PC-9 (cell line): ENCODE measurements at places on chromosomes 7 and 10. TPM values are rescaled to one million over a fixed set of nuclear protein-coding genes. Genes with fewer than 3 reads are reported as not detected.

The PNLIPRP1 gene
- total RNA-seq = not detected in 2 replicates

The BICC1 gene
- total RNA-seq = not detected in 2 replicates

The OLAH gene
- not detected in 2 replicates for total RNA-seq

- DNase-seq = no peak
- no peak overlapping the region for H3K27ac ChIP-seq
- no peaks in the 10 kb centered on the region; the same call in 1 of the 2 replicates for H3K4me1 ChIP-seq
- H3K27me3 ChIP-seq = no peaks in the 10 kb centered on the region
- no peak overlapping the region for H3K4me3 ChIP-seq
Measured at GRCh38 chr7:13035233-13035632, 347.8 kb downstream of the ARL4A start.

DNA sequence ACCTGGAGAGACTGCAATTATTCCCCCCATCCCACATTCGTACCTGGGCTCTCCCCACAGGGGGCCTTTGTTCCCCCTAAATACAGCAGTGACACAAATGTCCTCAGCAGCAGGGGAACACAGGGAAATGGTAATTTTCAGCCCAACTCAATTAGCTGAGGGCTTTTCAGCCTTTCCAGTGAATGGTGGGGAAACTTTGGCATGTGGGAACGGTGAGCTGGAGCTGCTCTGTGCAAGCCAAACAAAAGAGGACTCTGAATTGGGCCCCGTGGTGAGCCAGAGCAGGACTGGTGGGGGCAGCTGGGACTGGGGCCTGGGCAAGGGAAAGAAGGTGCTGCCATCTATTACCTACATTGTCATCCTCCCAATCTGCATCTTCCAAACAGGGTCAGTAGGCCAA, 51.0 kb downstream of the FBXW4 start:
- no peaks in the 10 kb centered on the region for H3K4me1 ChIP-seq
- no peaks in the 10 kb centered on the region for H3K36me3 ChIP-seq
- H3K27ac ChIP-seq = no peak overlapping the region

DNA sequence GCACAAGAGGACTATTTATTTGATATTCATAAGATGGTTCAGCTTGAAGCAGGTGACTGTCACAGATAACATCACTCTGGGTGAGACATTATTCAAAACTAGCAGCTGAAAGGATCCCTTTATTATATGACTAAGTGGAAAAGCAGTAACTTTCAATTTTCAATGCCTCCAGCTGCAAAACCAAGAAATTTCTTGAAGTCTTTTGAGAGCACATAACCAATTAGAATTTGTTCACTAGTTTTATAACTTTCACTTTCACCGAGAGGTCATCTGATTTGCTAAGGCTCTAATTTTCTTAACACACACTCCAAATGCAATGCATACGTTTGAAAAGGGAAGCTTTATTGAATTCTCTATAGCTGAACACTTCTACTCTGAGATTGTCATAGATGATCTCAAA, 88.6 kb upstream of the KLF14 start:
- H3K4me3 ChIP-seq = no peak overlapping the region
- H3K4me1 ChIP-seq = no peaks in the 10 kb centered on the region
- H3K36me3 ChIP-seq = peaks cover 5% of the 10 kb centered on the region; the same call in 1 of the 2 replicates
- H3K27me3 ChIP-seq = no peaks in the 10 kb centered on the region
- H3K27ac ChIP-seq = no peak overlapping the region
- DNase-seq = no peak

DNA sequence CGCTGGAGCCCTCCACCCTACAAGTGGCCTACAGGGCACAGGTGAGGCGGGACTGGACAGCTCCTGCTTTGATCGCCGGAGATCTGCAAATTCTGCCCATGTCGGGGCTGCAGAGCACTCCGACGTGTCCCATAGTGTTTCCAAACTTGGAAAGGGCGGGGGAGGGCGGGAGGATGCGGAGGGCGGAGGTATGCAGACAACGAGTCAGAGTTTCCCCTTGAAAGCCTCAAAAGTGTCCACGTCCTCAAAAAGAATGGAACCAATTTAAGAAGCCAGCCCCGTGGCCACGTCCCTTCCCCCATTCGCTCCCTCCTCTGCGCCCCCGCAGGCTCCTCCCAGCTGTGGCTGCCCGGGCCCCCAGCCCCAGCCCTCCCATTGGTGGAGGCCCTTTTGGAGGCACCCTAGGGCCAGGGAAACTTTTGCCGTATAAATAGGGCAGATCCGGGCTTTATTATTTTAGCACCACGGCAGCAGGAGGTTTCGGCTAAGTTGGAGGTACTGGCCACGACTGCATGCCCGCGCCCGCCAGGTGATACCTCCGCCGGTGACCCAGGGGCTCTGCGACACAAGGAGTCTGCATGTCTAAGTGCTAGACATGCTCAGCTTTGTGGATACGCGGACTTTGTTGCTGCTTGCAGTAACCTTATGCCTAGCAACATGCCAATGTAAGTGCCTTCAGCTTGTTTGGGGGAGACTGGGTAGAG, at the start of gene COL1A2:
Gene COL1A2, plus strand, starts transcription at position 459 of the 704 bp plus-strand sequence. Its CDS starts 137 bp downstream, at position 596.
- no peak within 1 kb of the TSS for H3K4me3 ChIP-seq
- H3K36me3 ChIP-seq = no peaks in the 10 kb centered on the region
- H3K4me1 ChIP-seq = no peaks in the 10 kb centered on the region
- DNase-seq = no peak
- H3K27ac ChIP-seq = no peak within 1 kb of the TSS

GRCh38 chr10:96891840-96892239, 59.7 kb downstream of the LCOR start:
- H3K4me1 ChIP-seq = peaks cover 20% of the 10 kb centered on the region
- no peak overlapping the region for H3K27ac ChIP-seq
- no peak for DNase-seq
- H3K27me3 ChIP-seq = no peaks in the 10 kb centered on the region
- H3K36me3 ChIP-seq = 0 out of 2 replicates have a peak, but pooled peaks cover 4% of the 10 kb centered on the region

The IRF5 gene
- total RNA-seq = 3.4 and 5.8 TPM in 2 replicates

DNA sequence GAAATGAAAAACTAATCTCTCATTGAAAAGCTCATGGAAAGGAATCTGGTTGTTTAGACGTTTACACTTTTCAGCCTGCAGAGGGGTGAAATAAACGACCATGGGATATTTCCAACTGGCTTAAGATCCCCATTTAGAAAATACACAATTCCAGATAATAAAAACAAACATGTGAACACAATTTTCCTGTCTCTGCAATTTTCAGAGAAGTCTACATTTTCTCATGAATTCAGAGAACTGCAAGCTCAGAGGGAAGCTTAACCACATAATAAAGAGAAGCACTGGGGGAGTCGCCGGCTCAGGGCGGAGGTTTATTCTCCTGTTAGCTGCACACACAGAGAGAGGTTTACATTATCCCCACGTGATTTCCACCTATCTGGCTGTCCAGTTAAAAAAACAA, 215.2 kb downstream of the FANK1 start:
- no peak for DNase-seq
- H3K4me1 ChIP-seq = no peaks in the 10 kb centered on the region
- no peak overlapping the region for H3K4me3 ChIP-seq
- H3K36me3 ChIP-seq = no peaks in the 10 kb centered on the region
- no peak overlapping the region for H3K27ac ChIP-seq
